ENCODE measurements at places on chromosomes 5 and 9.

DNA sequence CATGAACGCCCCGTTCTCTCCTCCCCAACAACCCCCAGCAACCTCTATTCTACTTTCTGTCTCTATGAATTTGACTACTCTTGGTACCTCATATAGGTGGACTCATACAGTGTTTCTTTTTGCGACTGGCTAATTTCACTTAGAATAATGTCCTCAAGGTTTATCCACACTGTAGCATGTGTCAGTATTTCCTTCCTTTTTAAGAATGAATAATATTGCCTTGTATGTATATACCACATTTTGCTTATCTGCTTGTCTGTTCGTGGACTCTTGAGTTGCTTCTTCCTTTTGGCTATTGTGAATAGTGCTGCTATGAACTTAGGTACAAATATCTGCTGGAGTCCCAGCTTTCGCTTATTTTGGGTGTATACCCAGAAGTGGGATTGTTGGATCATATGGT, 42.7 kb downstream of the IQGAP2 start:
- no peak for DNase-seq

DNA sequence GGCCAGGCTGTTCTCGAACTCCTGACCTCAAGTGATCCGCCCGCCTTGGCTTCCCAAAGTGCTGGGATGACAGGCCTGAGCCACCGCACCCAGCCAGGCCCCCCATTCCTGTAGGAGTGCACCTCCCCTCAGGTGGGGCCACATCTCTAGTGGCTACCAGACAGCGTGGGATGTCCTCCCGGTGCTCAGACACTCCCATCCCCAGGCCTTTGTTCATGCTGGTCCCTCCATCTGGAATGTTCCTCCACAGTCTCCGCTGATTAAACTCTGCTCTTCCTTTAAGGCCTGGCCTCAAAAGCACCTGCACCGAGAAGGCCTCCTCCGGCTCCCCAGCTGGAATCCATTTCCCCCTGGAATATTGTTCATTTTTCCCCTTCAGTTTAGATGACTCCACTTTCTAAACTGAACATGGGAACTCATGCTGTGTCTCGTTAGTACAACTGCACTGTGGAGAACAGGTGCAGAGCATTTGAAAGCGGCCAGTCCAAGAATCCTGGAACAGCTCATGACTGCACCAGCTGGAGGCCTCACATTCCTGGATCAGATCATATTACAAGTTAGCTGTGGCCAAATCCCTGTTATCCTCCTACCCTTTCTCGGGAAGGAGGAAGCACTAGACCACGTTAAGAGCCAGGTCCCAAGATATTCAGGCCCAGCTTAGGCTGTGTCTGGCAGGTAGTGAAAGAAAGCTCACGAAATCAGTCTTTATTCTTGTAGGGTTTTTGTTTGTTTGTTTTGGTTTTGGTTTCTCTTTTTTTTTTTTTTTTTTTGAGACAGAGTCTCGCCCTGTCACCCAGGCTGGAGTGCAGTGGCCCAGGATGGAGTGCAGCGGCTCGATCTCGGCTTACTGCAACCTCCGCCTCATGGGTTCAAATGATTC, 10.8 kb upstream of the PRRC2B start:
- DNase-seq = peak; percentile 93

DNA sequence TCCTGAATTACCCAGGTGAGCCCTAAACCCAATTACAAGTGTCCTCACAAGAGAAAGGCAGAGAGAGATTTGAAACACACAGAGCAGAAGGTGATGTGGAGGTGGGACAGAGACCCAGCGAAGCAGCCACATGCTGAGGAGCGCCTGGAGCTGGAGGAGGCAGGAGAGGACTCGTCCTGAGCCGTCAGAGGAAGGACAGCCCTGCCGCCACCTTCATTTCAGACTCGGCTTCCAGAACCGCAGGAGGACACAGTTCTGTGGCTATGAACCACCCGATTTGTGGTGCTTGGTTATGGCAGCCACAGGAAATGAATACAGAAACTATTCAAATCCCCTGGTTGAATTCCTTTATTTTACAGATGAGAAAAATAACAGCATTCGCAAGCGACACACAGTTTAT, 16.4 kb upstream of the FBP1 start:
- DNase-seq = no peak

- DNase-seq = no peak
Observed at GRCh38 chr5:87912419-87912818, 356.2 kb downstream of the TMEM161B start.

DNA sequence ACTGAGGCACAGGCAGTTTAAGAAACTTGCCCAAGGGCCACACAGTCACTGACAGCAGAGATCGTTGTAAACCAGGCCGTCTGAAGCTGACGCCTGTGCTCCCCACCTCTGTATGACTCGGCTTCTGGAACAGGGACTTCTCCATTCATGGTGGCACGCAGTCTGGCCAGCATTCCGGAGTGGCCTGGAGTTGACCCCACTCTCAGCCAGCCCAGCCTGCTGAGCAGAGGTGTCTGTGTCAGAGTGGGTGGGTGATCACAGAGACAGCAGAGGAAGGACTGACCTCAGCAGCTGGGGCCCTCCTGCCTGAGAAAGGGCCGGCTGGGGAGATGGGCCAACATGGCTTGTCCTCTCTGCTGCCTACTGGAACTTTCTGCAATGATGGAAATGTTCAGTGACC, 12.6 kb downstream of the LRSAM1 start:
- no peak for DNase-seq

DNA sequence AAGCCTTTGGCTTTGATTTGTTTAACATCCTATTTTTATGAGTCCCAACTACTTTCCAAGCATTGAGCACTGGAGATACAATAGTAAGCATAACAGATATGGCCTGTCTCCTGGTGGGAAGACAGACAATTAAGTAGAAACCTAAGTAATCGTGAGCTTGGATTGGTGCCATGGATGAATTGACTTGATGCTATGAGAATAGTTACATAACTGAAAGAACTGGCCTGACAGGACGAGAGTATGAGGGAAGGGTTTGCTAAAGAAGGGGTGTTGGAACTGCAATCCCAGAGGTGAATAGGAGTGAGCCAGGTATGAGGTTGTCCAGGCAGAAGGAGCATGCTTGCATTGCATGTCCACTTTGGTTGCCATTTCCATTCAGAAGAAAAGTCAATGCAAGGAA, 52.4 kb downstream of the GPR21 start:
- DNase-seq = no peak

- no peak for DNase-seq
Observed at GRCh38 chr5:2106721-2107120, 224.0 kb upstream of the IRX4 start.

DNA sequence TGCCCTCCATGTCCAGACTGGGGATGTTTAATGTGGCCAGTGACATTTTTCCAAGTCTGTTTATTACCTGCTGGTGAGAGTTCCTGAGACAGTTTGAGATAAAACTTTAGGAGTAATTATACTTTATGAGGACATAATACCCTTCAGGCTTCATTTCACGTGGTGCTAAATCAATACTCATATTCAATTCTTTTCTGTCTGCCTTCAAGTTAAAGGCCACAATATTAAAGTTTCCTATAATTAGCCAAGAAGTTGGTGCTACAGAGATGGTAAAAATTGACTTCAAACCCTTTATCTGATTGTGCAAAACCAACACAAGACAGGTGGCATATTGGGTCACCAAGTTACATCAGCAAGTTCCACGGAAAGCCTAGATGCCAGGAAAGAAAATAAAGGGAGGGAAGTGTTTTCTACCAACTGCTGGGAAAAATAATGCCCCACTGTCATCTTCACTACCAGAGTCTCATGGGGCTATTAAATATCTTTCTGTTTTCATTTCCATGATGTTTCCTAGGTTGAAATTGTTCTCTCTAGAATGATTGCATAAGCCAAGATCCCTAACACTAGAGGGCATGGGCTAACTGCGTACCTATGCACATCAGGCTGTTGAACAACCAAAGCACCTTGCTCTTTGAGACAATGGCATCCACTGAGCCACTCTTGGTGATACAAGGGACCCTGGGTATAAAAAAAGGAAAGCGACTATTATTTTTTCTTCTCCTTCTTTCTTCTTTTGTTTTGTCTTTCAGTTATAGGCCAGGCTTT, 68.7 kb downstream of the INSYN2B start:
- DNase-seq = no peak

- no peak for DNase-seq
Observed at GRCh38 chr9:7336356-7337065, 463.1 kb downstream of the DMAC1 start.

Data from caudate nucleus (tissue), 63 donors.